Spleen (tissue), 13 donors: ENCODE measurements at places on chromosomes 5 and 9.
A peak's percentile ranks its signal among the peaks of the same experiment; 100 is the strongest.

DNA sequence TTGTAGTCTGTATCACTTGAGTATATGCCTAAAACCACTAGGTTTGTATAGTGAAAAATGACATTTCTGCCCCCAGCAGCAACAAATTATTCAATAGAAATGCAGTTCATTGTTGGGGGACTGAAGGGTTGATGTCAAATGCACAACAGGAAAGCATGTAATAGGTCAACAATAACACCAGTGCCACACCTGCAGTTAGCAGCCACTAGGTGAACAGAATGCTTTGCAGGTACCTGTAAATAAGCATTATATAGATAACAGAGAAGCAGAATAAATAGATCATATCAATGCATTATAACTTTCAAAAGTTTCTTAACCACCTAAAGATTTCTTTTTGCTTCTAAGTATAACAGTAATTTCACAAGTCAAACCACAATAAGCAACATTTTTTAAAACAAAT is 435.9 kb upstream of the DMAC1 start:
- no peak for DNase-seq

- DNase-seq: no peak
These were observed 17.5 kb downstream of the ANKRD33B start for GRCh38 chr5:10581424-10581748.

DNA sequence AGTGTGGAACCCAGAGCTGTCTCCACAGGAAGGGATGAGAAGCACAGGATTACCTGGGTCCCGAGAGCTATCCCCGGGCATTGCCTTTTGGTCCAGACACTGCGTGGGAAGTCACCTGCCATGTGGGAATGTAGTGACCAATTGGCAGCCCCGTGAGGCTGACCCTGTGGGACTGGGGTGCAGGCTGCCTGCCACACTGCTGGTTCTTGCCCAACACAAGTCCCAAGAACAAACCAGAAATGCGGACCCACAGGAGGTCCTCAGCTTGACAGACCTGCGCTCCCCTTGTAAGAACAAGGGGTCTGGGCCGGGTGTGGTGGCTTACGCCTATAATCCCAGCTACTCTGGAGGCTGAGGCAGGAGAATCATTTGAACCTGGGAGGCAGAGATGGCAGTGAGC is 2.4 kb upstream of the FGD3 start:
- DNase-seq: no peak

DNA sequence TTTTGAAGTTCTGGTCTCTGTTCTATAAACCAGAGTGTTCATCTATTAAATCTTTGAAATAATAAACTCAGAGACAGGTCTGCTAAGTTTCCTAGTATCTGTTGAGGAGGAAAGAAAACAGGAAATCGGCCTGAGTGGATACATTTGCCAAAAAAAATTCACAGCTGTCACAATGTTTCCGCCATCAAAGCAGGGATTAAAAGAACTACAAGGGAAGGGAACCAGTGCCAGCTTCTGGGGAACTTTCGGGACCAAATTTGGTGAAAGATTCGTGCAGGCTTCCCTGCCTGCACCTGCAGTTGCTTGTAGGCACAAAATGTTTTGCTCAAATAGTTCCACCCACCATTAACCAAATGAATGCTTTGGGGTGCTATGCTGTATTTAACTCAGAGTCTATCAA is 267.5 kb downstream of the MSX2 start:
- DNase-seq: no peak

DNA sequence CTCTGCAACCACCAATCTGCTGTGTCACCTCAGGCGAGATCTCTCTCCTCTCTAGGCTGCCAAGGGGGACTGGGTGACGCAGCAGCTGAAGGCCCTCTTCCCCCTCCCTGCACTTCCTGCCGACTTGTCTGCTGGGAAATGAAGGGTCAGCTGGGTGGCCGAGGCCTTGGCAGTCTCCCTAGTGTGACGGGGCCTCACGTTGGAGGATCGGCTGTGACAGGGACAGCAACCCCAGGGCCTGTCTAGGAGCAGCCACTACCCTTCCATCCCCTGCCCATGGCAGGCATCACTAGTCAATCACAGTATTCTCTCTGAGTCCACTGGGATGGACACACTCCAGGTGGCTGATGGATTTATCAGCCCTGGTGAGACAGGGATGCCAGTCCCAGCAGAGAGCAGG is 107.3 kb upstream of the SARDH start:
- peak; percentile 88 for DNase-seq

DNA sequence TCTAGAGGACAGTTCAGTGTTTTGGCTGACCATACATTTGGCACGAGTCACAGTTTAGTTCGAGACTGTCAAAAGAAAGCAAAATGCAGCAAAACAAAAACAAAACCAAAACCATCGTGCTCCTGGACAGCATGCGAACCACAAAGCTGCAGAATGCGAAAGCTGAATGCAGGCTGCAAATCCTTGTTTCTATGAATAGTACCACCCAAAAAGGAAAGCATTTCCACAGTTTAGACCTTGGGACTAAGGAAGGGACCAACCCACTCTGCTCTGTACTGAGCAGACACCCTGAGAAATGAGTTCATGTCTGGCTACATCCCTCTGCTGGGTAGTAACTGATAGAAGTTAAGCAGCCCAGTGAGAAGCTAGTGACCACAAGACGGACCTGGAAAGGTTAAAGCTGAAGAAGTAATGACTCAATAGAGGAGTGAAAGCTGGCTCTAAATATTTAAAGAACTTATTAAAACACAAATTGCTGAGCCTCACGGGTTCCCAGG is 3.9 kb downstream of the GCNT4 start:
- DNase-seq: no peak

GRCh38 chr5:21685522-21685921 is 1167.6 kb downstream of the CDH12 start:
- no peak for DNase-seq

- DNase-seq: peak; percentile 12
These were observed 32.5 kb downstream of the COL27A1 start for GRCh38 chr9:114187827-114188226.
